ENCODE measurements at places on chromosomes 7 and 10. TPM values are rescaled to one million over a fixed set of nuclear protein-coding genes. Genes with fewer than 3 reads are reported as not detected.
A peak's percentile ranks its signal among the peaks of the same experiment; 100 is the strongest.

- no peak overlapping the region for H3K27ac ChIP-seq
- H3K4me3 ChIP-seq = no peak overlapping the region
- no peak for DNase-seq
- H3K36me3 ChIP-seq = no peaks in the 10 kb centered on the region
- H3K27me3 ChIP-seq = no peaks in the 10 kb centered on the region
- H3K4me1 ChIP-seq = no peaks in the 10 kb centered on the region
These were observed 337.8 kb downstream of the NRG3 start for GRCh38 chr10:82212753-82213152.

GRCh38 chr10:89162596-89162995 is 44.5 kb downstream of the CH25H start:
- H3K27me3 ChIP-seq = peaks cover 2% of the 10 kb centered on the region
- H3K36me3 ChIP-seq = no peaks in the 10 kb centered on the region
- no peak for DNase-seq
- H3K27ac ChIP-seq = no peak overlapping the region
- H3K4me1 ChIP-seq = no peaks in the 10 kb centered on the region
- H3K4me3 ChIP-seq = no peak overlapping the region

DNA sequence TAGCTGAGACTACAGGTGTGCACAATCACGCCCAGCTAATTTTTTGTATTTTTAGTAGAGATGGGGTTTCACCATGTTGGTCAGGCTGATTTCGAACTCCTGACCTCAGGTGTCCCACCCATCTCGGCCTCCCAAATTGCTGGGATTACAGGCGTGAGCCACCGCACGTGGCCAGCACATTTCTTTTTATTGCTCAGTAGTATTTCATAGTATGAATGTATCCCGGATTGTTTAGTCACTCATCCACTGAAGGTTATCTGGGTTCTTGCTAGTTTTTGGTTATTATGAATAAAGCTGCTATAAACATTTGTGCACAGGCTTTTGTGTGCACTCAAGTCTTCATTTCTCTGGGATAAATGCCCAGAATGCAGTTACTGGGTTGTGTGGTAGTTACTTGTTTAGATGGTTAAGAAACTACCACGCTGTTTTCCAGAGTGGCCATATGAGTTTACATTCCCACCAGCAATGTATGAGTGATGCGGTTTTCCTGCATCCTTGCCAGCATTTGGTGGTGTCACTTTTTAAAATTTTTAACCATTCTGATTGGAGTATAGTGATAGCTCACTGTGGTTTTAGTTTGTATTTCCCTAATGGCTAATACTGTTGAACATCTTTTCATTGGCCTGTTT is 275.8 kb upstream of the LYZL1 start:
- H3K36me3 ChIP-seq = no peaks in the 10 kb centered on the region
- H3K27me3 ChIP-seq = no peaks in the 10 kb centered on the region
- no peak for DNase-seq
- H3K4me3 ChIP-seq = no peak overlapping the region

GRCh38 chr10:110162741-110163145 is 44.7 kb upstream of the MXI1 start:
- H3K27ac ChIP-seq = no peak overlapping the region
- H3K4me1 ChIP-seq = no peaks in the 10 kb centered on the region

GRCh38 chr7:87876869-87877234 is 559 bp downstream of the DBF4 start:
- peaks cover 20% of the 10 kb centered on the region for H3K4me1 ChIP-seq
- peak overlapping the region; percentile 85 for H3K4me3 ChIP-seq
- no peaks in the 10 kb centered on the region for H3K36me3 ChIP-seq

HOXA6 gene
- total RNA-seq = 4.7 TPM

HIPK2 gene
- 65.1 TPM for total RNA-seq

KLF14 gene
- total RNA-seq = 0.26 TPM

All from lung (tissue), 17 donors.